ENCODE measurements at places on chromosomes 5 and 9.

DNA sequence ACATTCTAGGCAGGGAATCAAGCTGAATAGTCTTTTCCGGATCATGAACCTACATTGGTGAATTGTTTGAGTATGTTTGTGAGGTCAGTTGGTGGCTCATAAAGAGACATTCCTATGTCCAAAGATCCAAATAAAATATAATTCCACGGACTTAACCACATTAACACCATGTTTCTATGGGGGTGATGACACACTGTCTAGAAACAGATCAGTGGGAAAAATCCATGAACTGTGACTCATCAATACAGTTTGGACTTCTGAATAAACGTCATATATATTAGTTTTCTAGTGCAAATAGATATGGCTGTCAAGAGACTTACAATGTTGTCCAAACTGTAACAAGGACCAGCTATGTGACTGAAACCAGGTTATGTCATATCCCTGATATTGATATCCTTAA is 509.9 kb upstream of the TYRP1 start:
- no peak for DNase-seq

- DNase-seq: no peak
Observed at GRCh38 chr5:14388741-14389140, 192.9 kb upstream of the OTULINL start.

- no peak for DNase-seq
Observed at GRCh38 chr9:81599837-81600236, 89.5 kb downstream of the TLE1 start.

- DNase-seq: no peak
Observed at GRCh38 chr5:32138839-32139493, 35.2 kb downstream of the GOLPH3 start.

- no peak for DNase-seq
Observed at GRCh38 chr5:146716636-146717035, 161.9 kb downstream of the PPP2R2B start.

- DNase-seq: peak; percentile 61
Observed at GRCh38 chr5:154446195-154447088, 645 bp downstream of the SAP30L start.

GRCh38 chr9:69323861-69324260 is 1.2 kb upstream of the ENTREP1 start:
- DNase-seq: no peak

GRCh38 chr9:83231039-83231438 is 168.1 kb upstream of the RASEF start:
- no peak for DNase-seq

- DNase-seq: no peak
Observed at GRCh38 chr5:169629847-169630548, 7.1 kb upstream of the DOCK2 start.
